ENCODE measurements at places on chromosomes 16 and 17.

DNA sequence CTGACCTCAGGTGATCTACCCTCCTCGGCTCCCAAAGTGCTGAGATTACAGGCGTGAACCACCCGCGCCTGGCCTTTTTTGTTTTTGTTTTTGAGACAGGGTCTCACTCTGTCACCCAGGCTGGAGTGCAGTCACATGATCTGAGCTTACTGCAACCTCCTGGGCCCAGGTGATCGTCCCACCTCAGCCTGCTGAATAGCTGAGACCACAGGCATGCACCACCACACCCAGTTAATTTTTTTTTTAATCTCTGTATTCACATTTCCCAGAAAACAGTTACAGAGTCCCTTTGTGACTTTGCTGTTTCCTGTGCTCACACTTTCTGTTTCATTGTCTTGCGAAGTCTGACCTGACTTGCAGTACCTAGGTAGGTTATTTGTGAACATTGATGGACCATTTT lies 2.7 kb downstream of the CLUAP1 start:
- no peak for DNase-seq

- peak; percentile 86 for DNase-seq
Observed at GRCh38 chr17:77247048-77247541, 106.3 kb downstream of the SEC14L1 start.

DNA sequence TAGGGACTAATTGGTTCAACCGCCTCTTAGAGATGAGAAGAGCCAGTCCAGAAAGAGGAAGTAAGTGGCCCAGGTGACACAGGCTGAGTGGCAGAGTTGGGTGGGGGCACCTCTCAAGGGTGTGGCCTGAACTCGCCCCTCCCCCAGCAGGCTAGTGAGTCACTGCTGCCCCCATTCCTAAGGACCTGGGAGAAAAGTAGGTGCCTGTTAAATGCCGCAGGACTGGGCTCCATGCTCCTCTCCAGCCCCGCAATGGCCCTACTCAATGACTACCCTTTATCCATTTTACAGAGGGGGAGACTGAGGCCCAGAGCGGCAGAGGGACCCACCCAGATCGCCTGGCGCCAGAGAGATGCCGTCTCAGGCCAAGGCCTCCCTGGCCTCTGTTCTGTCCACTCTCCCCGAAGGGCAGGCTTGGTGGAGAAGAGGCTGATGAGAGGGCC lies 8.1 kb downstream of the TMEM235 start:
- no peak for DNase-seq

DNA sequence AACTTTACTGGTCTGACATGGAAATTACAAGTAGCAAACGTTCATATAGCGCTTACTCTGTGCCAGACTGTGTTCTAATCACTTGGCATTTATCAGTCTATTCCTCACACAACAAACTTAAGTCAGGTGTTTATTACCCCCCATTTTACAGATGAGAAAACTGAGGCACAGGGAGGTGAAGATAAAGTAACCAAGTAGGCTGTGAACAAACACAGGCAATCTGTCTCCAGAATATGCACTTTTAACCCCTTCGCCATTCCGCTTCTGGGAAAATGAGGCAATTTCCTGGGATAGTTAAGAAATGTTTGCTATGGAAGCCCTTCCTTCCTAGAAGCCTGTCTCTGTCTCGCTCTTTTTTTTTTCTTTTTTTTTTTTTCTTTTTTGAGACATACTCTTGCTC lies 12.2 kb upstream of the CXCL16 start:
- no peak for DNase-seq

DNA sequence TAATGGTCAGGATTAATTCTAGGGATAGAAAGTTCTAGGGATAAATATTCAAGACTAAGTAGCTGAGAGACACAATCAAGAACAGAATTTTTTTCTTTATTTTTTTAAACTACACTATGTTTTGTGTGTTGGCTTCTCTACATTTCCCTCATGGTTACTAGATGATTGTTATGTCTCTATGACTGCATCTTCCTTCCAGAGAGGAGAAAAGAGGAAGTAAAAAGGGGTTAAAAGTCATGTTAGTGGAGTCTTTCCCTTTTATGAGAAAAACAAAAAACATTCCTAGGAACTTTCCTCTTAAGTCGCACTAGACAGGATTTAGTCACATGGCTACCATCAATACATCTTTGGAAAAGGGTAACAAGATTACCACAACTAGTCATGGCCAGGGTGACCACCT lies 375.0 kb downstream of the KCNJ2 start:
- DNase-seq: no peak

- no peak for DNase-seq
Observed at GRCh38 chr17:61816538-61816937, 46.8 kb downstream of the BRIP1 start.
